ENCODE measurements at places on chromosomes 2 and 18.
A peak's percentile ranks its signal among the peaks of the same experiment; 100 is the strongest.

DNA sequence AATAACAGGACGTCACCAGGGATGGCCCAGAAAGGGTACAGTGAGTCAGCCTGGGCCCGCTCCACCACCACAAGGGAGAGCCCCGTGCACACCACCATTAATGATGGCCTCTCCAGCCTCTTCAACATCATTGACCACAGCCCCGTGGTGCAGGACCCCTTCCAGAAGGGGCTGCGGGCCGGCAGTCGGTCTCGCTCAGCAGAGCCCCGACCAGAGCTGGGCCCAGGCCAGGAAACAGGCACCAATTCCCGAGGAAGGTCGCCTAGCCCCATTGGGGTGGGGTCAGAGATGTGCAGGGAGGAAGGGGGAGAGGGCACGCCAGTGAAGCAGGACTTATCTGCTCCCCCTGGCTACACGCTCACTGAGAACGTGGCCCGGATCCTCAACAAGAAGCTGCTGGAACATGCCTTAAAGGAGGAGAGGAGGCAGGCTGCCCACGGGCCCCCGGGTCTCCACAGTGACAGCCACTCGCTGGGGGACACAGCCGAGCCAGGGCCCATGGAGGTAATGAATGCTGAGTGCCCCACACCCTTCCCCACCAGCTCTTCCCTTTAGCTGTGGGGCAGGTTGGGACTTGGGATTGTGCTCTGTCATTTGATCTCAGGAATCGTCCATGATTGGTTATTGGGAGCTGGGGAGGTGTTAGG, 120.5 kb downstream of the MTCL1 start:
- no peak for DNase-seq

- no peak for DNase-seq
Measured at GRCh38 chr18:39209173-39209572, 1643.6 kb upstream of the CELF4 start.

GRCh38 chr18:43772907-43773306, 495.6 kb upstream of the SYT4 start:
- DNase-seq: no peak

DNA sequence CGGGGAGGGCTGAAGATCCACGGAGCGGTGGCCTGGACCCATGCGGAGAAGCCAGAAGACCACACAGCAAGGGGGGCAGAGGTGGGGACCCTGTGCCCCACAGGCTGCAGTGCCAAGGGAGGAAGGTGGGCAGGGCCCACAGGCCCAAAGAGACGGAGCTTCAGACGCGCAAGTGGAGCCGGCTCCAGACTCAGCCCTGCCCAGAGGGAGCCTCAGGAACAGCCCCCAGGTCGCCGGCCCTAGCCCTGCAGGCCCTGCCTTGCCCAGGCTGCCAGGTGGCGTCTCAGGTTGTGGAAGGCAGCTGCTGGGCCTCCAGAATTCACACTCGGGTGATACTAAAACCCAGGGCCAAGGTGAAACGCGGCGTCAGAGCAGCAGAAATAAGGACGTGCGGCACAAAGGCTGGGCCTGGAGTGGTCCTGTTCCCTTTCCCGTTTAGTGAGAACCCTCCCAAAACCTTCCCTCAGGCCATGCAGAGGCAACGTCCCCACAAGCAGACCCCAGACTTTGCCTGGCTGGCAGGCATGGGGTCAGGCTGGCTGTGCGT, 36.8 kb downstream of the SLC66A2 start:
- DNase-seq: no peak

- no peak for DNase-seq
Measured at GRCh38 chr2:101985101-101985792, 6.5 kb upstream of the IL1R2 start.

GRCh38 chr18:52160636-52161035, 179.4 kb upstream of the DCC start:
- DNase-seq: no peak

GRCh38 chr18:53625997-53626599, 598.4 kb downstream of the MBD2 start:
- no peak for DNase-seq

- DNase-seq: no peak
Measured at GRCh38 chr2:128608921-128609880, 290.5 kb upstream of the HS6ST1 start.

DNA sequence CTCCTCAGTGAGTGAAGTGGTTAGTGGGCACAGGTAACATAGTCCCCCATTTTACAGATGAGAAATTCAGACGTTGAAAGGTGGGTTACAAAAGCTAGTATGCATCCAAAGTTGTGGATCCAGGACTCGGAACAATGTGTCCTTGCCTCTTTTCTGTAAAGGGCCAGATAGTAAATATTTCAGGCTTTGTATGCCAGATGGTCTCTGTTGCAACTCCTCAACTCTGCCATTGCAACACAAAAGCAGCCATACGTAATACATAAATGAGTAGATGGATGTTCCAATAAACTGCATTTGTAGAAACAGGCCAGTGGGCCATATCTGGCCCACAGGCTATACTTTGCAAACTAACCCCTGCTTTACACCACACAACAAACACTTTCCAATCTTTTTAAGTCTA, 166.6 kb upstream of the PKDCC start:
- DNase-seq: no peak

DNA sequence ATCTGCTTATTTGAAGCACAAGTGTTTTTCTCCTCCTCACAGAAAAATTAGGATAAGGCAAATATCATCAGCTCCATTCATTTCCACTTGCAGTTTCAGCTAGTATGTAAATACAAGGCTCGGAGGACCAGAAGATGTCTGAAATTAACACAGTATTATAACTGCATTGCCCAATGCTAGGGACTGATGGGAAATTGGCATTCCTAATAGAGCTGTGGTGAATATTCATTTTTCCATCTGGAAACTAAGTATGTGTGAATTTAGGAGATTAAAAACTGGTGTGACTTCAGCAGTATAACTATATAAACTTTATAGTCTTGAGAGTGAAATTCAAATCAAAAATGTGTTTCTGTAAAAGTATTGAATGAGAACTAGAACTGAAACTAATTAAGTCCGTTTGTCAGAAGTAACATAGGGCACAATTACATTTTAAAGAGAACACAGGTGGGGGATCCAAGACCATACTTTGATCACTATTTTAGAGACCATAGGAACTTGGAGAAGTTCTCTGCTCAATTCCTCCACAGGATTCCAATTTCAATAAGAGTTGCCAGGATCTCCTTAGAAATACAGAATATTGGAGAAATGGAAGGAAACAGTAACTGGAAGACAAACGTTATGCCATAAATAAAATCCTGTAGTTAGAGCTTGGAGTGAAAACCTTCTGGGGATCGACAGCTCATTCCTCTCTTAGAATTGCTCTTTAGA, 12.1 kb upstream of the ITGA6 start:
- no peak for DNase-seq

- DNase-seq: no peak
Measured at GRCh38 chr2:64517511-64517884, 6.6 kb upstream of the AFTPH start.

- no peak for DNase-seq
Measured at GRCh38 chr2:98313492-98314250, 32.6 kb upstream of the CNGA3 start.

DNA sequence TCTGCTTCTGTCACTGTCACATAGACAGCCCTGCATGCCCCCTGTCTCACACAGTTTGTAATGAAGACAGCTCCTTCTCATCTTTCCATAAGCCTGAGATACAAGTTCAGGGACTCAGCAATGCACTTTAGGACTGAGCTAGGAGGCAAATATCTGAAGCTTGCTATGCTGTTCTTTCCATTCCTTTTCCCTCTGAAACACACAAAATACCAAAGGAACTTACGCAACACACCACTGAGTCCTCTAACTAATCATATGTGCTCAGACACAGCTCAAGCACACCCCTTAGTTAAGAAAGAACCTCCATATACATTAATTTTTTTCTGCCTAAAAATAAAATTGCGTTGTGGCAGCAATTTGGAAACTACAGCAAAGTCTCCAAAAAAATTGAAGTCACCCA, 17.9 kb downstream of the SERPINB8 start:
- no peak for DNase-seq

DNA sequence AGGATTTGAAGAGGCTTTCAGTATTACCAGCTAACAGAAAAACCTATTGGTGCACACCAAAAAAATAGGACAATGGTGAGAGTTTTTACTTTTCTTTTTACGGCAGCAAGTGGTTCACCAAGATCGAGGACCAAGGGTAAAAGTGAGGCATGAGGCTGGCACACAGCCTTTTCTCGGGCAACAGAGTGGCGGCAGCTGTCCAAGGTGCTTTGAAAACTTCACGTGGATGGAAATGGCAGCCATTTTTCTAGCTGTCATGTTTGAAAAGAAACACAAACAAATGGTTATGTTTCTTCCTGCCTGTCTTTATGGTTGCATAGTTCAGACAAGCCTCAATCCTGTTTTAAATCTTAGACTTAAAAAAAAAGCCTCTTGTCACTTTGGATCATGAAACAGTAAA, 812.5 kb upstream of the CHAC2 start:
- no peak for DNase-seq

GRCh38 chr2:195961873-195962272, 106.8 kb downstream of the DNAH7 start:
- DNase-seq: no peak

GRCh38 chr2:101787097-101787496, 89.6 kb downstream of the MAP4K4 start:
- no peak for DNase-seq

DNA sequence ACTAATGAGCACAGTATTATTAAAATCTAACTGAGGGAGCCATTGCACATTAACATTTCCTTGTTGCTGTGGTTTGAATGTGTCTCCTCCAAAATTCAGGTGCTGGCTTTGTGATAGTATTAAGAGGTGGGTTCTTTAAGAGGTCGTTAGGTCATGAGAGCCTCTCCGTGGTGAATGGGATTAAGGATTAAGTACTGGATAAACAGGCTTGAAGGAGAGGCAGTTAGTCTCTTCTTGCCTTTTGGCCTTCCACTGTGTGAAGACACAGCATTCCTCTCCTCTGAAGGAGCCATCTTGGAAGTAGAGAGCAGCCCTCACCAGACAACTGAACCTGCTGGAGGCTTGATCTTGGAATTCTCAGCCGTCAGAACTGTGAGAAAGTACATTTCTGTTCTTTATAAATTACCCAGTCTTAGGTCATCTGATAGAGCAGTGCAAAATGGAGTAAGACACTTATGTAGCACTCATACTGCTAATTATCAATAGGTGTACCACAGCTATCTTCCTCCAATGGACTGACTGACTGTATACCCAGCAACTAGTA, 182.7 kb downstream of the MYO3B start:
- DNase-seq: no peak

DNA sequence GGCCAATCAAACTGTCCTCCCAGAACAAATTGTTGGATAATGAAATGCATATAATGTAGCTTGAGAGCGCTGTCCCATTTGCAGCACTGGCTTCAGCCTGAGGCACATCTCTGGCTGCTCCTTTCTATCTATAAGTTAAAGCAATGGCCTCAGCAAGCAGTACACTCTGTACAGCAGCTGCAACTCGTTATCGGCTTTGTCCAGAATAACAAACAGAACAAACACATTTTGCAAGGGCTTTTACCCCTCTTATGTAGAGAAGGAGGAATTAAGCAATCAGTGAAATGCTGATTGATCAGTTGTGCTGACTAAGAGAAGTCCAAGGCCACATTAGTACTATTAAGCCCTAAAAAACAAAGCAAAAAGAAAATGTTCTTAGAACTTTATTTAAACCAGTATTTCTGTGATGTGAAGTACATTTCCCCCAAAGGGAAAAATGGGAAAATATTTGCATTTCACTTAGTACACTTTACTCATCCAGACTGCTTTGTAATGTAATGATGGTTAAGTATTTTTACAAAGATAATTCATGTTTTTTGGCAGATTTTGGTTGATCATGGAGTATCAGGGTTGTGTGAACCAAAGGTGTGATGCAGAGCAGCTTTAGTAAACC, 15.0 kb upstream of the CPS1 start:
- peak; percentile 36 for DNase-seq

DNA sequence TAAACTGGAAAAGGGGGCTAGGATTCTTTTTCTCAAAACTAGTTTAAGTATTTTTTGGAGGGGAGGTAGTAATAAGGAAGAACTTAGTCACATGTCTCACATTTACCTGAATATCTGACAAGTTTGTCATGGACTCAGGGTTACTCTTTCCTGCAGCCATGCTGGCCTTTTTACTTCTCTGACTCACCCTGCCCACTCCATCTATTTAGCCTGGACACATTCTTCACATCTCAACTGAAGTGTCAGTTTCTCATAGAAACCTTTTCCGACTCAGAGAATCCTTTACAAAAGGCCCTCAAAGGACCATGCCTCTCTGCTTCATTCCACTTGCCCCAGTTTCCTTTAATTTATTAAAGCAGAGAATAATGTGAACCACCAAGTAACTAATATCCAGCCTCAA, 42.6 kb downstream of the SCN7A start:
- DNase-seq: no peak

DNA sequence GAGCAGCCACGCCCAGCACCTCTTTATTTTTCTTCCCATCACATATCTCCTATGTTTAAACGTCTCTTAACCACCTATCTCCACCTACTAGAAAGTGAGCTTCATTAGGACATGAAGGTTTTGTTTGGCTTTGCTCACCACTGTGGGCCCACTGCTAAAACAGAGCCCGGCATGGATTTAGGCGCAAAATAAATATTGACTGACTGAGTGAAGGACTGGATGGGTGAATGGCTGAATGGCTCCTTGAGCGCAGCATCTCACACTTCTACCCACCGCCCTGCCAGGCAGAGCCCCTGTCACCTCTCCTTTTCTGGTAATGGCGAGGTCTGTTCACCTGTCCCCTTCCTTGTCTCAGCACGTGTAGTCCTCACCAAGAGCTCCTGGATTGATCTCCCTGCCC, 10.1 kb downstream of the CAPG start:
- DNase-seq: no peak

DNA sequence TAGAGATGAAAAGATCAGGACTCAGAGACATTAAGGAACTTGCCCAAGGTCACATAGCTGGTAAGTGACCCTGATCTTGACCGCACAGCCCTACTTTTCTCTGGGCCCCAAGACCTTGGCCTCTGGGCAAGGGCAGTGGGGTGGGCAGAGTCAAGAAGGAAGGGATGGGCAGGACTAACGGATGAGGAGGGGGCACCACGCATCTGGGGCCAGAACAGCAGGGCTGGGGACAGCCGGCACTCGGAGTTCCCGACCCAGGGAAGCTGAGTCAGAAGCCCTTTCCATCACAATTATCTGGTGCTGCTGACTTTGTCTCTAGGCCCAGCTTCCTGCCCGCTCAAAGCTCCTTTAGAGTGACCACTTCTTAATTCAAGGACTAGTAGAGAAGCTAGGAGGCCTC, 14.4 kb downstream of the CFAP65 start:
- no peak for DNase-seq

- no peak for DNase-seq
Measured at GRCh38 chr2:100426384-100426720, 8.9 kb upstream of the CHST10 start.

- DNase-seq: no peak
Measured at GRCh38 chr2:190916829-190917228, 36.2 kb downstream of the GLS start.

DNA sequence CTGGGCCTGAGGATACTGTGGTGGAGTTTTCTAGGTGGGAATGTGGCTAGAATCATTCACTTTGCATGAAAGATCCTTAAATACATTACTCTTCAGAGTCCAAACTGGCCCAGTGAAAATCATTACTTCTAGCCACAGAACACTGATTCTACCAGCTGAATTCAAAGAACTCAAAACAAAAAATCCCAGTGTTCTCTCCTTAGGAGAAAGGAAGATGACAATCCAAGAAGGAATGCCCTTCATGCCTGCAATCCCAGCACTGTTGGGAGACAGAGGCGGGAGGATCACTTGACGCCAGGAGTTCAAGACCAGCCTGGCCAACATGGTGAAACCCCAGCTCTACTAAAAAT, 35.2 kb downstream of the FAM228A start:
- no peak for DNase-seq
